Endothelial cell of coronary artery (primary cell): ENCODE measurements at places on chromosomes 6 and 20. TPM values are rescaled to one million over a fixed set of nuclear protein-coding genes. Genes with fewer than 3 reads are reported as not detected.

Gene NECAB3
- total RNA-seq: 12.5 and 19.0 TPM in 2 replicates

Gene TMEM200A
- 0.38 and 1.4 TPM in 2 replicates for total RNA-seq

Gene RBPJL
- total RNA-seq: not detected in 2 replicates

Gene TNFRSF21
- total RNA-seq: 18.0 and 19.8 TPM in 2 replicates

Gene BPIFA1
- total RNA-seq: not detected in 2 replicates
